ENCODE measurements at places on chromosomes 11 and 22. TPM values are rescaled to one million over a fixed set of nuclear protein-coding genes. Genes with fewer than 3 reads are reported as not detected.

GRCh38 chr11:62611705-62612365 lies 740 bp downstream of the EML3 start:
- peak; percentile 73 for DNase-seq

Gene GAL
- not detected for total RNA-seq

Gene CD248
- total RNA-seq, result 15.7 TPM

Gene KRTAP5-10
- not detected for total RNA-seq

GRCh38 chr11:2268729-2269600 lies 1.4 kb downstream of the ASCL2 start:
- peak; percentile 71 for DNase-seq

Gene LRP4
- 20.3 TPM for total RNA-seq

DNA sequence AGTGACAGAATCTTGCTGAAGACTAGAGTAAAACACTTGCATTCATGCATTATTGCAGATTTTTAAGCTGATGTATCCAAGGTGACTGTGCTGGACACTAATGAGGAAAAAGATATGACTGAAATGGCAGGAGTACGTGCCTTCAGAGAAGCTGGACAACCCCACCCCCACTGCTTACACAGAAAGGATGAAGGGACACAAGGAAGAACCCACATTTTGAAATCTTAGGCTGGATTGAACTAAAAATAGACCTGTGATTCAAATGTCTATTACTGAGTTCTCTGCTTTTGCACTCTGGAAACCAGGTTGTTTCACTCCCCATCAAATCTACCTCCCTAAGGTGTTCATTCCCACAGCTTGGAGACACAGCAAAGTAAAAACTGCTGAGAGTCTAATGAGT lies 117.1 kb downstream of the KCNC1 start:
- DNase-seq, result no peak

Gene CYP2D6
- not detected for total RNA-seq

DNA sequence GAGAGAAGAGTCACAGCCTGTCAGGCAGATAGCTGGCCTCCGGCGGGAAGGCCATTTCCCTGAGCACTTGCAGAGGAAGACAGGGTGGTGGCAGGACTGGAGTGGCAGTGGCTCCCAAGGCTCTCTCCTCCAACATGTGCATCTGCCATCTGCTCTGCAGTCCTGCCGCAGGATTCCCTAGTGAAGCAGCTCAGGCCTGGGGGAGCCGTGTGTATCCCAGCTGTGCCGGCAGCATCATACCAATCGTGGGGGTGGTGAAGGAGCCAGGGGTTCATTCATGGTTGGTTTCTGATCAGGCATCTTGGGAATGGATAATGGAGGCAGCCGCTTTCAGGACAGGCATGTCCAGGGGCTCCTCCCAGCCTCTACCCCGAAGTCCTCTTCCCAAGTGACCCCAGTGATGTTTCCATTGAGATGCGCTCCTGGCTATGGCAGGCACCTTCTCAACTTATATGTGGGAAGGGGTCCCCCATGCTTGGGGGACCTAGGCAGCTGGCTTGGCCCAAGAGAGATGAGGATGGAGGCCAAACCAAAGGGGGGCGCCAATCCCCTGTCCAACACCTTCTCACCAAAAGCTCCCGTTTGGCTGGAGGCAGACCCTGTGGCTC lies 6.1 kb downstream of the TAGLN start:
- peak; percentile 41 for DNase-seq

Gene OR52N4
- not detected for total RNA-seq

- peak; percentile 37 for DNase-seq
Measured at GRCh38 chr22:39223091-39223710, 21.6 kb downstream of the PDGFB start.

- DNase-seq, result no peak
Measured at GRCh38 chr22:31750365-31751284, 693 bp upstream of the PRR14L start.

- no peak for DNase-seq
Measured at GRCh38 chr11:38460429-38460828, 1862.4 kb upstream of the RAG2 start.

DNA sequence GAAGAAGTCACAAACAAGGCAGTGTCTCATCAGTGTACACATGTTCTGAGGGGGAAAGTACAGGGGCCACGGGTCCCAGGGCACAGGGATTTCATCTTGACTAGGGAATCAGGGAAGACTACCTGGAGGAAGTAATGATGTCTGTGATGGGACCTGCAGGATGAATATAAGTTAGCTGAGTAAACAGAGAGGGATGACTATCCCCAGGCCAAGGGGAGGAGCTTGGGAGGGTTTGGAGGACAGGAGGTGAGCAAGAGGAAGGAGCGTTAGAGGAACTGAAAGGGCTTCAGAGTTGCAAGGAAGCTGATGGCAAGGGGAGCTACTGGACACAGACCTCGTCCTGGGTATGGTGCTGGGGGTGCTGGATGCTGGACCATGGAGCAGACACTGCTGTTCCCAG lies 56.4 kb downstream of the TRAF6 start:
- no peak for DNase-seq

DNA sequence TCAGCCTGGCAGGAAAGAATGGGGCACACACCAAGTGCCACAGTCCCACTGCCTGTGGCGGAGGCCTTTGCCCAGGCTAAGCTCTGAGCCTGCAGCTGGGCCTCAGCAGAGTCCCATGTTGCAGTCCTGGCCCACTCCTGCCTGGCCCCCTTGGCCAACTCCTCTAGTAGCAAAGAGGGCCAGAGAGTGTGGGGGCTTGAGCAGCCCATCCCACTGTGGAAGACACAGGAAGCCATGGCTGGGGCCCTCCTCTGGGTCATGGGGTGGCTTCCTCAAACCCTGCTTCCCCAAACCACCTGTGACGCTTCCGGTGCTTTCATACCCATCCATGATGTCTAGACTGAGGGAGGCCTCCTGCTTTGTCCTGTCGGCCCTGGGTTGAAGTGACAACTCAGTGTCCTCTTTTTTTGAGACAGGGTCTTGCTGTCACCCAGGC lies 5.8 kb downstream of the RPS19BP1 start:
- DNase-seq, result no peak

Gene SCN4B
- 12.0 TPM for total RNA-seq

Gene OR51B4
- total RNA-seq, result not detected

DNA sequence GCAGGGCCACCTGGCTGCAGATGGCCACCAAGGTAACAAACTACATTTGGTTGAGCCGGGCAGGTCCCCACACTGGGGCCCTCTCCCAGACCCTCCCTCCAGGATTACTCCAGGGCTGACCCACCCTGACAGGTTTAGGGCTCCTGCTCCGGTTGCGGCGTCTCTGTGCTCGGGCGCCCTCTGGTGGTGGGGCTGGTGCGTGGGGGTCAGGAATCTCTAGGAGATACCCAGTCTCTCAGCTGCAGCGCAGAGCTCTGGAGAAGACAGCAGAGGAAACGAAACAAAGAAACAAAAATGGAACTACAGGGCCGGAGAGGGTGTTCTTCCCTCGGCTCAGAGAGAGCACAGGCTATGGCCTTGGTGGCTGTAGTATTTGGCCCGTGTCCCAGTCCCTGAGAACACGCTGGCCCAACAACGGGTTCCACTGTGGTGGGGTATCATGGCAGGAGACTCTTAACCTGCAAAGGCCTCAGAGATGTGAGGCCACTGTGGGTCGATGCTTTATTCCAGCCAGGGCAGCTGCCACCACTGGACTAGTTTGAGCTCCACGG lies 2.4 kb downstream of the C11orf96 start:
- DNase-seq, result peak; percentile 84

DNA sequence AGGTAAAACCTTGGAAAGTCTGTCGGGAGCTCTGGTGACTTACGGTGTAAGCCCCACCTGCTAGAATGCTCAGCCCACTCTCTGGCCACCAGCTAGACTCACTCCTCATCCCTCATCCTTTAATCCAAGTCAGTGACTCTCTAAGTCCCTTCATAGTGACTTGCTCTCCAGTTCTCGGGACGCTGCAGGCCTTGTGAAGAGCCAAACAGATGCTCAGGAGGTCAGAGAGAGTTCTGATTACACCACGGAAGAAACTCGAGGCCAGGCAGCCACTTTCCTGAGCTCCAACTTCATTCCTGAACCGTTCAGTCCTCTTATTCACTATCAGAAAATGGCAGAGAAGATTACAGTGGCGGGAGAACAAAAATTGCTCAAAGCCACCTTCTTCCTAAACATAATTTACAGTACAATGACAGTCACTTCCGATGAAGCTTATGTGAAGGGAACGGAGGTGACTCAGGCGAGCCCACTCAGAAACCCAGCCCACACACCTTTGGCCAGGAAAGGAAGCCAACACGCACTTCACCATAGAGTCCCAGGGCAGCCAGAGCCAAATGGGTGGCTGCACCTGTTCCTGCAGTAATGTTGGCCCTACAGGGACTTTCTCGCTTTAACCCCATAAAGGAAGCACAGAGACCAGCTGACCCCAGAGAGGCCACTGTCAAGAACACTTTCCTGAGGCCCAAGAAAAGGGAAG lies 100.4 kb downstream of the GALNT18 start:
- no peak for DNase-seq

Gene SCO2
- not detected for total RNA-seq

DNA sequence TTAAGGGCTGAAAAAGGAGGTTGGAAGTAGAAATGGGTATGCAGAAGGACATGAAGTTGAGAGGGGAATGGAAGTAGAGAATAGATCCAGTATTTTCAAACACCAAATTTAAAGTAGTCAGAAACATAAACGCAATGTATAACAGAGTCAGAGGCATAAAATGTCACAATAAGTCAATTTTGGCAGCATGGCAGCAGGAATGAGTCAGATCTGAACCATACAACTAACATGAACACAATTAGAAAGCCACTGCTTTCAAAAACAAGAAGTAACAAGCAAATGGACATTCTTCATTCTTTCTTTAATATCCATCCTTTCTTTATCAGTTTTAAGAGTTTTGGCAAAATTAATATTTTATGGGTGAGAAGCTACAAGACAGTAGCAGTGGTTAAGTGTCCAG lies 2.5 kb downstream of the CHORDC1 start:
- no peak for DNase-seq

Data from Right ventricle myocardium superior (tissue), 1 donor.